ENCODE measurements at places on chromosomes 11 and 22.

DNA sequence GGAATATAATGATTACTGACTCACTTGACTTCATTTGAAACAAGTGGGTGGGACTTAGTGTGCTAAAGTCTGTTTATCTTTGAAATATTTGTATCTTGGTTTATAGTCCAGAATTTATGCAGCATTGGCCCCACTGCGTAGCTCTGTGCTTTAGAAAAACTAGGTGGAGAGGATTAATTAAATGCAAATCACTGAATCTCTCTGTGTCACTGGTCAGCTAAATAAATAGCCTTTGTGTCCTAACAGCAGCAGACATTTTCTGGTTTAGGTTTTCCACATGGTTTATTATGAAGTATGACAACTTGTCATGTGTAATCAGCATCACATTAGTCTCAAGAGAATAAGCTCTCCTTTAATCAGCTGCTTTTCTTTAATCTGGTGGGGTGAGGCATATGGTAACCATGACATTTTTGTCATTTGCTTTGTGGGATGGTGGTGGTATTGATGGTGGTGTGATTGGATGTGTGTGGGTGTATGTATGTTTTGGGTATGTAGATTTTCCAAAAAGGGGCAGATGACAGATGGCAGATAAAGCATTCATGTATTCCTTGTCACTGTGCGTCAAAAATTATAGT is 33.9 kb downstream of the BCL2L13 start:
- no peak for DNase-seq

DNA sequence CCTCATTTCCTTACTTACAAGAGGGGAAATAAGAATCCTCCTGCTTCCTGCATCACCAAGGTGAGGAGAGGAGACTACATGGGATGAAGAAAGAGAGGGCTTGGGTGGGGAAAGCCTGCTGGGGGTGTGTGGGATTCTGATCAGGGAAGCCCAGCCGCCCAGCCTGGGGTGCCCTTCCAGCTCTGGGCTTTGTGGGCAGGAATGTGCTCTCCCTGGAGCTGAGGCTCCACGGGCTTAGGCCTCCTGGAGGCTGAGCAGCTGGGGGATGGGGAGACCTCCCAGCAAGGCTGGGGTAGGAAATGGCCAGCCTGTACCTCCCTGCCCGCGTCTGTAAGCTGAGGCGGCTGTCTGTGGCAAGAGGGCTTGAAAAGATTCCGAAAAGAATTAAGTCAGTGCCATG is 206.1 kb downstream of the GRIK4 start:
- no peak for DNase-seq

DNA sequence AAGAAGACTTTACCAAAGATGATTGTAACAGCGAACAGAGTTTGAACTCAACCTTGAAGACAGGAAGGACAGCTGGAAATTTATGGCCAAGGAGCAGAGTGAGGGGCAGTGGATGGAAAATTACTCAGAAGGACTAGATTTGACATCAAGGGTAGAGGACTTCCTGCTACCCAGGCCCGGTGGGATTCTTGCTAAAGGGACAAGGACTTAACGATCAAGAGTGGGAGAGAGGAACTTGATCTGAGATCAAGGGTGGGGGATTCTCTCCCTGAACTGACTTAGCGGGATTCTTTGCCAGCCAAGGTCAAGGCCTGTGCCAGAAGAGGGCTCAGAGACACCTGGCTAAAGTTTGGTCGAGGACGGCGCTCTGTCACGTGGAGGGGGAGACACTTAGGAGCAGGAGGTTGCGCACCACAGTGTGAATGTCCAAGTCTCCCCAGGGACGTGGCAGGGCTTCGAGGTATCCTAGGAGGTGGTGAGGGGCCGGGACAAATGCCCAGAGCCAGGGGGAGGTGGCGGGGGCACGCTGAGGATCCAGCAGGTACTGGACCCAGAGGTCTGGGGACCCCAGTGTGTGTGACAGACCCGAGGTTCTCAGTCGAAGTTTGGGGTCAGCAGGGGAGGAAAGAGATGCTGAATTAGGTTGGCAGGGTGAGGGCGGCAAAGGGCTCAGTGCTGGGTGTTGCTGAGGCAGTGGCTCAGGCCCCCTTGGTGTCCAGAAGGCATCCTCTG is 46.1 kb upstream of the SHISAL1 start:
- no peak for DNase-seq

DNA sequence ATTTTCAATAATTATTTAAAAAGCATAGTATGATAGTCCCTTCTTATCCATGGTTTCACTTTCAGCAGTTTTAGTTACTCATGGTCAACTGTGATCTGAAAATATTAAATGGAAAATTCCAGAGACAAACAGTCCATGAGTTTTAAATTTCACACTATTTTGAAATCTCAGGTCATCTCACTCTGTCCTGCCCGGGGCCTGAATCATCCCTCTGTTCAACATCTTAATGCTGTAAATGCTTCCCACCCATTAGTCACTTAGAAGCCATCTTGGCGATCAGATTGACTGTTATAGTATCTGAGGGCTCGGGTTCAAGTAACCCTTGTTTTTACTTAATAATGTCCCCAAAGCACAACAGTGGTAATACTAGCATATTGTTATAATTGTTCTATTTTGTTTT is 1509.3 kb downstream of the FAM181B start:
- no peak for DNase-seq

DNA sequence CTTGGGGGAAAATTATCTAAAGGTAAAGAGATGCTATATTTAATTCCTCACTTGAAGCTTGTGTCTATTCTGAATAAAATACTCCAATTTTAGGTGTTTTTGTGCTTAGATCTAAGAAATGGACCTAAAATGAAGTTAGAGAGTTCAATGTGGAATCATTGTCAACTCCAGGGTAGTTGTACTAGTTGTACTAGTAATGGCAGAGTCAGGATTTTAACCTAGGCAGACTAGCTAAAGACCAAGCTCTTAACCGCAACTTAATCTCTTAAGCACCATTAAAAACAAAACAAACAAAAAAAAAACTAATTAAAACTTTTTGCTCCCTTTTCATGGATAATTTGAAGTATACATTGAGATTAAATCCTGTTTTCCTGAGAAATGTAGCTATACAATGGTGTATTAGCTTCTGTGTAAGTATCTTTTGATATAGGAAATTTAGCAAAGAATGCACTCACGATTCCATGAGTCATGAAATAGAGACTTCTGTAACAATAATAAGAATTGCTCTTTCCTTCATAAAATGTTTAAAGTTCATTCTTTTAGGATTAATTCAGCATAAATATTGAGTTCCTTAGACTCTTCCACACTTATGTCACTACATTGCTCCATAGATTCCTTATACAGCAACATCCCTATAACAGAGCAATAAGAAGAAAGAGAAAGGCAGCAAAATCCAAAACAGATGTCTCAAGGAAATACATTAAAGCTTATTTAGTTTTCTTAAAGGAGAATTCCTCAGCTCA is 26.5 kb upstream of the SOX6 start:
- DNase-seq = no peak

GRCh38 chr11:18253233-18253632 is 4.8 kb upstream of the SAA2 start:
- DNase-seq = no peak
